Coronary artery (tissue), 2 donors: ENCODE measurements at places on chromosomes 6 and 20.

- DNase-seq, result no peak
Observed at GRCh38 chr6:25270559-25270958, 8.6 kb upstream of the CARMIL1 start.

- DNase-seq, result no peak
Observed at GRCh38 chr6:157265635-157266034, 57.7 kb downstream of the TMEM242 start.

DNA sequence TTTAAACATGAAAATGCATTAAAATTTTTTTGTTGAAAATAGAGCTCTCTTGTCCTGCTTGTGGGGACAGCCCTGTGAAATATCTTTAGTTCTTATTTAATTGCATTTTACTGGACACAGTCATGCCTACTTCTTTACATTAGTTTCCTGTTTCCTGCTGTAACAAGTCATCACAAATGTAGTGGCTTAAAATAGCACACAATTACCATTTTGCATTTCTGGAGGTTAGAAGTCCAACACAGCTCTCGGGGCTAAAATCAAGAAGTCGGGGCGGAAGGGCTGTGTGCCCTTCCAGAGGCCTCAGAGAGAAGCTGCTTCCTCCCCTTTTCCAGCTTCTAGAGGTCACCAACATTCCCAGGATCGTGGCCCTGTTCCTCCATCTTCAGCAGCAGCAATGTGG is 29.4 kb downstream of the PNLDC1 start:
- no peak for DNase-seq

DNA sequence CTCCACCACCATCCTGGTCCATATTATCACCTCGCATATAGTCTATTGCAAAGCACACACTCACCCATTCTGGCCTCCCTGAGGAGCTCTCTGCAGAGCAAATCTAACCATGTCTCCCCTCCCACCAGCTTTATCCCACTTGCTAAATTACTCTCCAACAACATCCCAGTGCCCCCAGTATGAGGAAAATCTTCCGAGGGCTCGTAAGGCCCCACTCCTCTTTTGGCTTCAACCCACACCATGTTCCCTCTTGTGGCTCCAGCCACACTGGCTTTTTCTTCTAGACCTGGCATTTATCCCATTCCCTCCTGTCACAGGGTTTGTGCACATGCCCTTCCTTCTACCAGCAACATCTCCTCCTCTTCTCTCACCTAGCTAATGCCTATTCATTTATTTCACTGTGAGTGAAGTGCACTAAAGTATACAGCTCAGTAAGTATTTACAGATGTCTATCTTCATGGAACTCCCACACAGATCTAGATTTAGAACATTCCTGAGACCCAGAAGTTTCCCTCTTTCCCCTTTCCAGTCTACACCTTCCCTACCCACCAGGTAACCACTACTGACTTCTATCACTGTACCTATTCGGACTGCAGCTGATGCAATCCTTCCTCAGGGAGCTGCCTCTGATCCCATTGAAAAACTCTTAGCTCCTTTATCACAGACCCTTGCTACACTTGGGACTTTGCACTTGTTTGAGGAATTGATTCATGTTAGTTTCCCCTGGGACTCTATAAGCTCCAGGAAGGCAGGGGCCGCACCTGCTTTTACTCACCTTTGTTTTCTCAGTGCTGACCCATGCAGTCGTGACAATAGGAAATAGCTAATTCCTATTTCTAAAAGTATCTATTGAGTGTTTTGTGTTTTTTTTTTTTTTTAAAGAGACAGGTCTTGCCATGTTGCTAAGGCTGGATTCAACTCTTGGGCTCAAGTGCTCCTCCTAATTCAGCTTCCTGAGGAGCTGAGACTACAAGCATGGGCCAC is 15.5 kb downstream of the MRPL14 start:
- no peak for DNase-seq

DNA sequence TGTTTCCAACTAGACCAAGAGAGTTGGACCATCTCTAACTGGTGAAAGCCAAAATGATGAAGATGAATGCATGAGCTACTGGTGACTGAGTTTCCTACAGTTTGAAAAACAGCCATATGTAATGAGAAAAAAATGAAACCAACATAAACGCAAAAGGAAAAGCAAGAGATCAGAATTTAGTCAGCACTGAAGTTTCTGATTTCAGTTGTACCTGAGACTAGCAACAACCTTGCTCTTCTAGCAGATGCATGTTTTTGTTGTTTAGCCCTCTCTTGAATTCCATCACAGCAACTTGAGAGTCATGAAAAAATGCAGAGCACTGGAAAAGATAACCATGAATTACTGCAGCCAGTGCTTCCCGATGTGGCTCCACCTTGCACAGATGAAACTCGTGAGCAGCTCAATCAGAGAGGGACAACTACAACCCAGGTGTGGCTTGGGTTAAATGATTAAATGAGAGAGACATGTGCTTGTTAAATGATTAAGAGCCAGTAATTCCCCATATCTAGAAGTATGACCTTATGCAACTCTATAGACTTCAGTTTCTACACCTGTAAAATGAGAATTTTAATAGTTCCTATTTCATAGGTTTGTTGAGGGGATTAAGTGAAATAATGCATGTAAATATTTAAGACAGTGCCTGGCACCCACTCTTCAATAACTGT is 104.8 kb downstream of the ELOVL4 start:
- DNase-seq, result no peak
